CD4-positive, alpha-beta T cell treated with Interleukin-2 at 100 ng/mL for 4 hours (primary cell): ENCODE measurements at places on chromosomes 4 and X.

- DNase-seq = no peak
Observed at GRCh38 chr4:107050525-107051135, 14.5 kb upstream of the DKK2 start.

GRCh38 chrX:21702725-21703124, 44.6 kb upstream of the KLHL34 start:
- DNase-seq = no peak

DNA sequence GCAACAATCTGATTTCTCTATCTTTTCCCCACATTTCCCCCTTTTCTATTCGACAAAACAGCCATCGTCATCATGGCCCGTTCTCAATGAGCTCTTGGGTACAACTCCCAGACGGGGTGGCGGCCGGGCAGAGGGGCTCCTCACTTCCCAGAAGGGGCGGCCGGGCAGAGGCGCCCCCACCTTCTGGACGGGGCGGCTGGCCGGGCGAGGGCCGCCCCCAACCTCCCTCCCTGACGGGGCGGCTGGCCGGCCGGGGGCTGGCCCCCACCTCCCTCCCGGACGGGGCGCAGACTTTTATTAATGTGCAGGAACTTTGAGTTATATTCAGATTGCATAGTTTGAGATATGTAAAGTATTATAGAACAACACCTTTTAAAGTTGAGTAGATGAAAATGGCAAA, 64.4 kb upstream of the HPGD start:
- DNase-seq = no peak

DNA sequence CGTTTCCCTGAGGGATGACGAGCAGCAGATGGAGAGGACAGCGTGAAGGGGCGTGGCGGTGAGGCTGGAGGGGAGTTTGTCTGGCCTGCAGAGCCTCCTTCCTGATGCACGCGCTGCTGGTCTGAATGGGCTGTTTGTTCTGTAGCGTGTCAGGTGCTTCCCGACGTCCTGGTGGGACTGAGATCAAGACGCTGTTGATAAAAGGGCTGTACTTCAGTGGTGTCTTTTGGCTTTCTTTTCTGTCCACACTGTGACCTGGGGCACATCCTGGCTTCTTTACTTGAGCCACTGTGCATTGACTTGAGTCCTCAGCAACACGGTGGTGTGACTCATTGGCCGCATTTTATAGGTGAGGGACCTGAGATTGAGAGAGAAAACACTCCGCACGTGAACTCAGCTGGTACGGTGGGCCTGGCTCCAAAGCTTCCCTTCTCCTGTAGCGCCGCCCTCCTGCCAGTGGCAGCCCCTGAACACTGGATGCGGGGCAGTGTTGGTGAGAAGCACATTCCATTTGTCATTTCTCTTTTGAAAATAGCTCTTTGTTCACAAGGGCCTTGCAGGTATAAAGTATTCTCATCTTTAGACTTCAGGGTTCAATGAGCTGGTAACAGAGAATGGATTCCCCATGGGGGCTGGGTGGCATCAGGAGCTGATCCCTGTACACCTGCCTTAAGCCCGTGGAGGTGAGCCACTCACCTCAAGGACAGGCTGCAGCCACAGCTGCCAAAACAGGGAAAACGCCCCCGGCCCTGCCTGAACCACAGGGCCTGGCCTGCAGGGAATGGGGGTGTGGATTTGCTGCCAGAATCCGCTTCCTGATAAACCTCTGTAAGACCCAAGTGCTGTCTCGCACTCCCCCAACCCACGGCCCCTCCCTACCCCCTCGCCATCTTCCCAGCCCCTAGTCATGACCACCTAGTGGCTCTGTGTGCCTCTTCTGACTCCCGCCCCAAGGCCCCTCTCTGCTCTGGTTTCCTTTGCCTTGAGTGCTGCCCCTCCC, 29.2 kb downstream of the NSG1 start:
- DNase-seq = no peak

GRCh38 chr4:945274-946102, 13.2 kb downstream of the TMEM175 start:
- DNase-seq = no peak

DNA sequence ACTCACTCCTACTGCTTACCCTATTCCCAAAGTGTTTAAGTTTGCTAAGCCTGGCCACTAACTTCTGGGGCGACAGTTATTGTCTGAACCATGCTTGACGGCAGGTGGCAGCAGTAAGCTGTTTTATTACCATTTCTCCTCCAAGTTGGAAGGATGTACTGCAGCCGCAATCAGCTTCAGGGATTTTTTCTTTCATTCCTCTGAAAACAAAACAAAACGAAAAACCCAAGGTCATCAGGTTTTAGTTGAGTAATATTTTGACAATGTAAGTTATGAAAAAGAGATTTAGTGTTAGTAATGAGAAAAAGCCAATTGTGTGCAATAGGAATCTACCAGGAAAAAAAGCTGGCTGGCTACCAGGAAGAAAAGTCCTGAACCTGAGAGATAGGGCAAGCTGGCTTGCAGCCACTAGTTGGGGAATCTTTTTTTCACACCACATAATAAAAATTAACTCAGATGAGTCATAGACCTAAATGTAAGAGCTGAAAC, 13.2 kb upstream of the RAB9B start:
- peak; percentile 44 for DNase-seq

DNA sequence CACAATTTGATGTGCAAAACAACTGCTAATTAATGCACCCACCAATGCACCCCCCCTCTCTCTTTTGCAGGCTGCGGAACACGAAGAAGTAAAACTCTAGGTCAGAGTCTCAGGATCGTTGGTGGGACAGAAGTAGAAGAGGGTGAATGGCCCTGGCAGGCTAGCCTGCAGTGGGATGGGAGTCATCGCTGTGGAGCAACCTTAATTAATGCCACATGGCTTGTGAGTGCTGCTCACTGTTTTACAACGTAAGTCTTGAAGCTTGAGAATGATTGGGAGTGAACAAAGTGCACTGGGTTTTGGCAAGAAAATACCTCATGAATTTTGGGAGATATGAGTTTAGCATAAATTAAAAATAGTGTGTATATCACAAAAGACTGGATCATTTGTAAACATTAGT, 28.9 kb downstream of the TMPRSS11E start:
- DNase-seq = no peak

- DNase-seq = no peak
Observed at GRCh38 chr4:54446581-54446980, 211.2 kb upstream of the KIT start.

GRCh38 chrX:66046612-66047235, 6.8 kb upstream of the VSIG4 start:
- DNase-seq = peak; percentile 39

GRCh38 chrX:48751343-48751742, 10.2 kb upstream of the GLOD5 start:
- no peak for DNase-seq

DNA sequence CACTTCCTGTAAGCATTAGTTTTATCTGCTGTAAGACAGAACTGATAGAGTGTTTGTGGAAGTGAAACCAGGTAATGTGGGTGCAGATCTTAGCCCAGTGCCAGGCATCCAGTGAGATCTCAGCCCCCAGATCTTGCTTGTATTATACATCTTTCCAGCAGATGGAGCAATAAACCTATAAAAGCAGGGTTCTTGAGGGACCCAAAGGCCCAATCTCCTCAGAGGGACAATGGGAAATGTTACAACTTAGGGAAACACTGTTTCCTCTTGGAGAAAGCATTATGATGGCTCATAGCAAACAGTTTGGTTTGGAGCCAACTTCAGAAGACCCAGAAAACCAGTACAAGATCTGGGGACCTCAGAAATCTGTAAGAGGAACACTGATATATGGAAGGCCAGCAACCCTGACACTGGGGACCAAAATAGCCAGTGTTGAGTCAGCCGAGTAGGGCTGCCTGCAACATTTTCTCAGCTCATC, 206.3 kb downstream of the SLC7A11 start:
- no peak for DNase-seq

DNA sequence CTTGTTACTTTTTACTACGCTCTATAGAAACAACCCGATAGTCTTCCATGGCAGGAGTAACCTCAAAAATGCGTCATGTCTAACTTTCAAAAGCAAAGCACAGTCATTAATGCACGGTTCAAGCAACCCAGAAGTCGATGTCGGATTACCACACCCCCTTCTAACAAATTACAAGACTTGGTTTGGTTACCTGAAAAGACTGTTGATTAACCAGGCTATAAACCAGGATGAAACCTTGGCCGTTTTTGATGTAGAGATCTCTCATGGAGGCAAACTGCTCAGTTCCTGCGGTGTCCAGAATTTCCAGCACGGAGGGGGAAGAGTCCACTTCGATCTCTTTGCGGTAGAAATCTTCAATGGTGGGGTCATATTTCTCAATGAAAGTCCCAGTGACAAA, 2.4 kb downstream of the RAP2C start:
- DNase-seq = peak; percentile 55

- no peak for DNase-seq
Observed at GRCh38 chrX:31349515-31349914, 277.7 kb upstream of the FTHL17 start.

DNA sequence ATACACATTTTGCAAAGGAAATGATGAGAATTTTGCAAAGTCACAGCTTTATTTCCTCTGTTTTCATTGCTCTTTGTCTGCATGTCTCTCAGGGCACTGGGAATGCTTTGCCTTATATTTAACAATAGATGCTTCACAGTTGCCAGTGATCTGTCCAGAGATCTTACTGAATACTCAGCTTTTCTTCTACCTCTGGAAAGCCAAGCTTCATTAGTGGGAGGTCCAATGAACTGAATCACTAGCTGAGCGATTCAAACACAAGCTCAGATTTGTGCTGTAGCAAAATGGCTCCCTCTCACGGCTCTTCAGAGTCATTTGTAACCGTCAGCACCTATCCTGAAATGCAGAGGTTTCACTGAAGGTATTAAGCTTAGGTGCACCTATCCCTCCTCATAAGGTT, 138.9 kb downstream of the DCLK2 start:
- DNase-seq = no peak

DNA sequence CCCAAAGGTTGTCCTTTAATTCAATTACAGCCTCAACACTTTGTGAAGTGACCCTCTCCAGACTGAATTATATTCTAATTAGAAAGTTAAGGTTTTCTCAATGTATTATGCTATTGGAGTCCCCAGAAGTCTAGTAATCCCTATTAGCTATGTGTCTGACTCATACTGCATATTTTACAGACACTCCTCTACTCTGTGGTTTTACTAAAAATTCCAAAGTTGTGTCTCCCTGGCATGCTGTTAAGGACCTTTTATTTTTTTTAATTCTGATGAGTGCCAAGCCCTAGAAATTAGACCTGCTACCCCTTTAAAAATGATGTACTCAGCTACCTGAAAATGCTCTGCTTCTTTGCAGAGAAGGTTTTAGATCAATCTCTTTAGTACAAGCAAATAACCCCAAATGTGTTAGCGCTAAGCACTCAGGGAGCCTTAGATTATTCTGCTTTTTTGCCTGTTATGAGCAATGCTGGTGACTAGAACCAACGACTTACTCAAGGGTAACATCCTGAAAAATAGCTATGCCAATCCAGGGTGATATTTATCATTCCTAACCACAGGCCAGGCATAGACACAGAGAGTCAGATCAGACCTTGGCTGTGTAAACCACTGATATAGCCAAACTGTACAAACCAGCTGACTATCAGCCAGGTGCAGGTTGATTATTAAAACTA, 26.1 kb upstream of the CXCL13 start:
- DNase-seq = no peak

DNA sequence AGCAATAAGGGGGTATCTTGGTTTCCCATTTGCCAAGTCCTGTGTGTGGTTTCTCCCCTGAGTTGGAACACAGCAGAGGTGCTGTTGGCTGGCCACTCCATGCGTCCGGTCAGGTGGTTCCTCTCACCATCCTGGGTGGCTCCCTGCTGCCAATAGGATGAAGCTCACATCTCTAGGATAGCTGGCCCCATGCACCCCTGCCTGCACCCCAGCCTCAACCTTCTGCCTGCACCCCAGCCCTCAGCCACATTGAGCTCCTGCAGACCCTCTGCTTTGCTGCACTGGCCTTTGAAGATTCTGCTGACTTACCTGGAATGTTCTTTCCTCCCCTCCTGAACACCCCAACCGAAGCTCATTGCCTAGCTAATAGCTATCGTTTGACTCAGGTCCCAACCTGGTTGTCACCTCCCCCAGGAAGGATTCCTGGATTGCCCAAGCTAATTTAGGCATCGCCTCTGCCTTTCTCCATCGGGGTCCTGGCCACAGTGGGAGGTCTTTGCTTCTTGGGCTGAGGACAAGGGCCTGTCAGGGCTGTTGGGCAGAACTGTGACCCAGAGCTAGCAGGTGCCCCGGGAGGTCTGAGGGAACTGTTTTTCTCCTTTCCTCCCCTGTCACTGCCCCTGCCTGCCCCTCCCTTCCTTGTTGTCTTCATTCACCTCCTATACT, 36.6 kb upstream of the GRPEL1 start:
- no peak for DNase-seq

GRCh38 chr4:131006388-131006787, 1910.4 kb downstream of the C4orf33 start:
- no peak for DNase-seq

DNA sequence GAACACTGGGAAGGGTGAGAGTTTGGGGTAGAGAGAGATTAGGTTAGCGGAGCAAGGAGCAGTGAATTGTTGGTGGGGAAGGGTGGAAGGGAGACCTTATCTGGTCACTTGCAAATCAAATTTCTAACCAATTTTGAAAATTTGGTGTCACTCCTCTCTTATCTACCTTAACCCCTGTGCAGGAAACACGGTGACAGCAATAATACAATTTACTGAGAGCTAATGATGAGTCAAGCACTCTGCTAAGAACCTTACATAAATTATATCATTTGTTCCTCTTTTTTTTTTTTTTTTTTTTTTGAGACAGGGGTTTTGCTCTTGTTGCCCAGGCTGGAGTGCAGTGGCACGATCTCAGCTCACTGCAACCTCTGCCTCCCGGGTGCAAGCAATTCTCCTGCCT, 116.4 kb downstream of the C4orf51 start:
- DNase-seq = no peak

DNA sequence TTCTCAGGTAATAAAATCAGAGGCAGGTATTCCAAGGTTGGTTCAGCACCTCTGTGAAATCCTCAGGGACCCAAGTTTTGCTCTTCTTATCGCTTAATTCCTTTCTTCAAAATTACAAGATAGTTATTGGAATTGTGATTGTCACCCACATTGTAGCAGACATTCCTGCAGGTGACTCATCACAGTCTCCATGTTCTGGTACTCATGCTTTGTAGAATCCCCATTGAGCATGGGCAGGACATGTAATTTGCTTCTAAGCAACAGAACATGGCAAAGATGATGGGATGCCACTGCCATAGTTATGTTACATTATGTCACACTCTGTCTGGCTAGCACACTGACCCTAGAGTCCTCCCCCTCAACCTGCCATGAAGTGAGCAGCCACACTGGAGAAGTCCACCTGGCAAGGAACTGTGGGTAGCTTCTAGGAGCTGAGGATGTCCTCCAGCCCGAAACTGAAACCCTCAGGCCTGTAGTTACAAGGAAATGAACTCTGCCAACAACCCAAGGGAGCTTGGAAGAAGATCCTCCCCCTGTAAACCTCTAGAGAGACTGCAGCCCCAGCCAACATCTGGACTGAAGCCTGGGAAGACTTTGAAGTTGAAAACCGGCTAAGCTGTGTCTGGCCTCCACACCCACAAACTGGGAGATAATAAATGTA, 58.3 kb upstream of the GUCY1A1 start:
- no peak for DNase-seq

GRCh38 chr4:10701702-10702460, 17.3 kb upstream of the CLNK start:
- DNase-seq = no peak

GRCh38 chrX:154795016-154795415, 10.3 kb downstream of the MPP1 start:
- DNase-seq = no peak

- no peak for DNase-seq
Observed at GRCh38 chr4:66465111-66465510, 794.8 kb upstream of the EPHA5 start.

- DNase-seq = no peak
Observed at GRCh38 chr4:26073886-26074560, 160.0 kb downstream of the SMIM20 start.

- no peak for DNase-seq
Observed at GRCh38 chrX:11341274-11342201, 48.3 kb downstream of the AMELX start.
